GM12878 (cell line): ENCODE measurements at places on chromosomes 5 and 9. TPM values are rescaled to one million over a fixed set of nuclear protein-coding genes. Genes with fewer than 3 reads are reported as not detected.

Gene ACTL7A
- not detected in 2 replicates for total RNA-seq

Gene CARD6
- total RNA-seq = 0.64 TPM in 2 replicates

Gene FAT2
- 0.03 TPM in 2 replicates for total RNA-seq

Gene SLC27A6
- total RNA-seq = not detected in 2 replicates

Gene OR13C5
- not detected in 2 replicates for total RNA-seq
